Osteoblast (primary cell): ENCODE measurements at places on chromosomes 5 and 9. TPM values are rescaled to one million over a fixed set of nuclear protein-coding genes. Genes with fewer than 3 reads are reported as not detected.

GHR gene
- 5.4 and 5.6 TPM in 2 replicates for total RNA-seq

FCHSD1 gene
- 21.8 and 22.4 TPM in 2 replicates for total RNA-seq

CER1 gene
- total RNA-seq, result not detected in 2 replicates

GPR21 gene
- 1.4 and 2.7 TPM in 2 replicates for total RNA-seq

MTMR12 gene
- 17.7 and 20.6 TPM in 2 replicates for total RNA-seq

MCTP1 gene
- 5.8 and 6.8 TPM in 2 replicates for total RNA-seq

TRIM52 gene
- total RNA-seq, result 6.8 and 7.2 TPM in 2 replicates

NIPBL gene
- 22.8 and 29.5 TPM in 2 replicates for total RNA-seq

GRM6 gene
- not detected in 2 replicates for total RNA-seq

GLDC gene
- 0.72 and 2.4 TPM in 2 replicates for total RNA-seq

CNTFR gene
- under 0.01 TPM in 1 of 2 replicates, not detected in the other for total RNA-seq

CXCL14 gene
- total RNA-seq, result not detected in 2 replicates

ZNF354C gene
- 7.6 and 9.1 TPM in 2 replicates for total RNA-seq

LARP1 gene
- total RNA-seq, result 115 and 124 TPM in 2 replicates
